Ovary (tissue), 10 donors: ENCODE measurements at places on chromosomes 13 and 19.
A peak's percentile ranks its signal among the peaks of the same experiment; 100 is the strongest.

GRCh38 chr19:40281381-40282208 lies 3.5 kb downstream of the AKT2 start:
- peaks cover 59% of the 10 kb centered on the region for H3K4me1 ChIP-seq
- no peaks in the 10 kb centered on the region for H3K27me3 ChIP-seq
- no peak overlapping the region for H3K27ac ChIP-seq
- no peak overlapping the region for H3K4me3 ChIP-seq
- no peaks in the 10 kb centered on the region for H3K36me3 ChIP-seq

GRCh38 chr13:112744168-112745021 lies 54.6 kb downstream of the ATP11A start:
- no peaks in the 10 kb centered on the region for H3K27me3 ChIP-seq
- H3K4me1 ChIP-seq: peaks cover 4% of the 10 kb centered on the region
- no peaks in the 10 kb centered on the region for H3K36me3 ChIP-seq

- H3K27me3 ChIP-seq: no peaks in the 10 kb centered on the region
- no peak for DNase-seq
- H3K4me1 ChIP-seq: no peaks in the 10 kb centered on the region
- no peak overlapping the region for H3K27ac ChIP-seq
Measured at GRCh38 chr13:24196593-24197197, 36.2 kb downstream of the SPATA13 start.

GRCh38 chr13:102212729-102213128 lies 189.1 kb downstream of the FGF14 start:
- H3K36me3 ChIP-seq: no peaks in the 10 kb centered on the region
- H3K27ac ChIP-seq: no peak overlapping the region
- no peaks in the 10 kb centered on the region for H3K27me3 ChIP-seq
- DNase-seq: no peak
- H3K4me3 ChIP-seq: no peak overlapping the region
- H3K4me1 ChIP-seq: no peaks in the 10 kb centered on the region

DNA sequence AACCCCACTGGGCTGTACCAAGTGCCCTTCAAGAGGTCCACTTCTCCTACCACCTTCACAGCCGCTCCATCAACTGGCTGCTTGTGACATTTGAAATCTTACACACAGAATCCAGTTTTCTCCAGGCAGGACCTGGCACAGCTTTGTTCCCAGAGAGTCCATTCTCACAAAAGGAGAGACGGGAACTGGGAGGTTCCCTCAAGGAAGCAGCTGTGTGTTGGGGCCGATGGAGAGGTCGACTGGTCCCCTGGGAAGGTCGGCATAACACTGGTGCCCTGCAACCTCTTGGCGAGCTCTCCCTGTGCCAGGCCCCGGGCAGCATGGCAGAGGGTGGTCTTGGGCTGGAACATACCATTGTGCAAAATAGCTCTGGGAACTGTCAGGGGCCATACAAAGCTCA lies 21.5 kb downstream of the ELL start:
- H3K36me3 ChIP-seq: no peaks in the 10 kb centered on the region
- no peak for DNase-seq
- no peaks in the 10 kb centered on the region for H3K27me3 ChIP-seq
- peaks cover 38% of the 10 kb centered on the region for H3K4me1 ChIP-seq
- peak overlapping the region; percentile 7 for H3K27ac ChIP-seq

GRCh38 chr13:77725071-77725470 lies 27.6 kb downstream of the SLAIN1 start:
- no peaks in the 10 kb centered on the region for H3K27me3 ChIP-seq
- no peak for DNase-seq
- no peak overlapping the region for H3K4me3 ChIP-seq
- H3K27ac ChIP-seq: no peak overlapping the region
- no peaks in the 10 kb centered on the region for H3K36me3 ChIP-seq

GRCh38 chr19:42301646-42302203 lies at the start of gene PRR19:
Gene PRR19 (plus strand): TSS chr19:42302132. CDS start chr19:42309585, 7,453 bp downstream.
- H3K27me3 ChIP-seq: no peaks in the 10 kb centered on the region
- no peak for DNase-seq
- H3K4me3 ChIP-seq: peak within 1 kb of the TSS; percentile 37
- peaks cover 6% of the 10 kb centered on the region for H3K4me1 ChIP-seq

DNA sequence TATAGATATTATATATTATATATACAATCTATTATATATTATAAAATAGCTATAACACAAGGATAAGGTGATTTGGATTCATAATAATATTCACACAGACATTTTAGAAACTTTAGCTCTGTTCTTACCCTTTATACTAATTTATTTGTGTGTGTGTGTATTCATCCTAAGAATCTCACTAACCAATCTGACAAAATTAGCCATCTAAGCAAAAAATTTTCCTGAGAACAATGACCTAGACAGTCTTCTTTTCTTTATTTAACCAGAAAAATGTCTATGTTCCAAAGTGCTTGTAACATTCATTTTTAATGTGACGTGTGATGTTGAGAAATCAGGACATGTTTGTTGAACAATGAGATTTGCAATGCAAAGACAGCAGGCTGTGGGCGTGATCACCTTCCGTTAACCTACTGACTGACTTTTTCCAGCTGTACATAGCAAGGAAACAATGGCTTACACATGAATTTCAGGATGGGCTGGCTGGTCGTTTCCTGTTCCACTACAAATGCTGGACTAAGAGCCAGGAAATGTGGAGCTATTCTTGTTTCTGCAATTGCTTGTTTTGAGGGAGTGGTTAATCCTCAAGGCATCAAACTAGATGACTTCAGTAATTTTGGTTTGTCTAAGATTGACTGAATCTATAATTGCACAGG lies 634.6 kb upstream of the ARGLU1 start:
- DNase-seq: peak; percentile 29
- no peaks in the 10 kb centered on the region for H3K27me3 ChIP-seq
- no peaks in the 10 kb centered on the region for H3K4me1 ChIP-seq
- no peak overlapping the region for H3K27ac ChIP-seq
- no peak overlapping the region for H3K4me3 ChIP-seq

DNA sequence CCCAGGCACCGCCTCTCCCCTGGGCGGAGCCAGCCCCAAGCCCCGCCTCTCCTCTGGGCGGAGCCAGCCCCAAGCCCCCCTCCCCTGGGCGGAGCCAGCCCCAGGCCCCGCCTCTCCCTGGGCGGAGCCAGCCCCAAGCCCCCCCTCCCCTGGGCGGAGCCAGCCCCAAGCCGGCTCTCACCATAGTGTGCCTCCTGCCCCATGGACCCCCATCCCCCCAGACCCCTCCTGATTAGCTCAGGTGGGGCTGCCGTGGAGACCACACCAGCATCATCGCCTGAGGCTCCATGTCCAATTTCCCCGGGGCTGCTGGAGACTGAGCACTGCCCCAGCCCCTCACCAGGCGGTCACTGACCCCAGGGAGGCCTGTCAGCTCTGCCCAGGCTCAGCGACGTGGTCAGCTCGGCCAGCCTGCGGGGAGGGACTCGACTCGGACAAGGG lies 4.2 kb upstream of the MADCAM1 start:
- H3K27ac ChIP-seq: no peak overlapping the region
- no peaks in the 10 kb centered on the region for H3K36me3 ChIP-seq
- no peak for DNase-seq
- no peak overlapping the region for H3K4me3 ChIP-seq

DNA sequence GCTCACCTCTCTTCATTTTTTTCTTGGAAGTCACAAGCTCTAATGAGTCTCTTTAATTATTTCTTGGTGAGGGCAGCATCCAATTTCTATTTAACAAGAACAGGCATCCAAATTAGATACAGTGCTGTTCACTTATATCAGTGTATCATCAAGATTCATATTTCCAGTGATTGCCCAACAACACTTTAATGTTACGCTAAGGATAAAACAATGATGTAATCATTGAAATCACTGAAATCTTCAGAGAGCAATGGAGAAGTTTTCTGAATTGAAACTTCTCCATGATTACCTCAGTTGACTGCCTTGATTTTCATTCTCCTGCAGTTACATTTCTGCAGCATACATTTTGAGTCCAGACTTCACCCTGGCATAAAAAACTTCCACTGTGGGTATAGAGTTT lies 17.1 kb upstream of the LRCH1 start:
- no peaks in the 10 kb centered on the region for H3K4me1 ChIP-seq
- no peaks in the 10 kb centered on the region for H3K36me3 ChIP-seq
- DNase-seq: no peak
- no peak overlapping the region for H3K4me3 ChIP-seq
- H3K27me3 ChIP-seq: no peaks in the 10 kb centered on the region

GRCh38 chr13:78587395-78587794 lies 16.0 kb downstream of the POU4F1 start:
- DNase-seq: no peak
- H3K27me3 ChIP-seq: no peaks in the 10 kb centered on the region
- no peaks in the 10 kb centered on the region for H3K36me3 ChIP-seq
- H3K4me1 ChIP-seq: no peaks in the 10 kb centered on the region

DNA sequence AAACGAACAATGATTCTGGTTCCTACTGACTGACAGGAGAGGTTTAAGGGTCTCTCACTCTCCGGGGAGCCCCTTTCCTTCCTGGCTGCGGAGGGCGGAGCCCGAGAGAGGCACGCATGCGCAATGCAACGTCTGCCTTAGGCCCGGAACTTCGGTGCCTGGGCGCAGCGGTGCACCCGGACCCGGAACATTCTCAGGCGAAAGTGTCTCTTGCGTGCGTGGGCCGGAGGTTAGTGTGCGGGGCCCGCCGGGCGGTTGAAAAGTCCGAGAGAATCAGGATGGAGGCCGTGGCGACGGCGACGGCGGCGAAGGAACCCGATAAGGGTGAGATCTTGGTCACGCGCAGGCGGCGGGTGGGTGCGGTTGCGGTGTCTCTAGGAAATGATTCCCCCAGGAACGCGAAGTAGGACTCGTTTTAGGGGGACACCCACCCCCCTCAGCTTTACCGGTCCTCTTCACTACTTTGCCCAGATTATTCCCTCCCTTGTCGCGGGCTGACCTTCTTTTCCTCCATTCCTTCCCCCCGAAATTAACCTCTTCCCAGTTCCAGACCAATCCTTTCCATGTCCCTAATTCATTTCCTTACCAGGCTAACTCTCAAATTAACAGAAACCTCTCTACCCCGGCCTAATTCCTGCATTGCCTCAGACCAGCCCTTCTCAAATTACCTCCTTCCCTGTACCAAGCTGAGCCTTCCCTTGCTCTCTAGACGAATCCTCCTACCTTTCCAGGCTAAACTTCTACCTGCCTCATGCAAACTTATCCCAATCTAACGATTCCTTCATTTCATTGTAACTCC lies at the start of gene CCDC97:
CCDC97 (plus strand) TSS at position 140 of the 799 bp plus-strand sequence; CDS start at position 279, 139 bp downstream.
- no peaks in the 10 kb centered on the region for H3K27me3 ChIP-seq
- peak within 1 kb of the TSS; percentile 83 for H3K4me3 ChIP-seq
- DNase-seq: peak; percentile 87

GRCh38 chr13:27141746-27142145 lies 29.9 kb downstream of the USP12 start:
- DNase-seq: no peak
- peaks cover 3% of the 10 kb centered on the region for H3K4me1 ChIP-seq
- no peak overlapping the region for H3K4me3 ChIP-seq
- no peaks in the 10 kb centered on the region for H3K36me3 ChIP-seq
- no peaks in the 10 kb centered on the region for H3K27me3 ChIP-seq
- no peak overlapping the region for H3K27ac ChIP-seq

GRCh38 chr19:9705836-9706235 lies 30.9 kb upstream of the ZNF562 start:
- no peaks in the 10 kb centered on the region for H3K4me1 ChIP-seq
- H3K27ac ChIP-seq: no peak overlapping the region
- DNase-seq: no peak
- no peak overlapping the region for H3K4me3 ChIP-seq
- H3K27me3 ChIP-seq: no peaks in the 10 kb centered on the region

- no peaks in the 10 kb centered on the region for H3K36me3 ChIP-seq
- no peaks in the 10 kb centered on the region for H3K27me3 ChIP-seq
Measured at GRCh38 chr19:41339936-41340335, 13.8 kb downstream of the TGFB1 start.

DNA sequence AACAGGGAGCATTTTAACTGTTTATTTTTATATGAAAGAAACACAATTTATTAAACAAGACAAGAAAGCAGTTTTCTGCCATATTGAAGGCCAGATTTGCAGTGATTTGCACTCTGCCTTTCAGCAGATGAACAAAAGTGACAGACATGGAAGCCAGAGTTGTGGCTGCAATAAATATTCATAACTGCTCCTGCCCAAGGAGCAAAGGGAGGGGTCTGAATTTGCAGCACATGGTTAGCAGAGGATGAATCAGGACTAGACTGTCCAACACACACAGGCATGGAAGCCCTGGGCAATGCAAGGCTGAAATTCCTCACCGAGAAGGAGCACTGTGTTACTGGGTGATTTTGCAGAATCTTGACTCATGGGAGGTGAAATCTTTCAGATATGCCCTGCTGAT lies 418.2 kb downstream of the DCT start:
- DNase-seq: no peak
- H3K4me1 ChIP-seq: peaks cover 7% of the 10 kb centered on the region
- H3K27ac ChIP-seq: no peak overlapping the region
- H3K36me3 ChIP-seq: no peaks in the 10 kb centered on the region
- no peaks in the 10 kb centered on the region for H3K27me3 ChIP-seq

DNA sequence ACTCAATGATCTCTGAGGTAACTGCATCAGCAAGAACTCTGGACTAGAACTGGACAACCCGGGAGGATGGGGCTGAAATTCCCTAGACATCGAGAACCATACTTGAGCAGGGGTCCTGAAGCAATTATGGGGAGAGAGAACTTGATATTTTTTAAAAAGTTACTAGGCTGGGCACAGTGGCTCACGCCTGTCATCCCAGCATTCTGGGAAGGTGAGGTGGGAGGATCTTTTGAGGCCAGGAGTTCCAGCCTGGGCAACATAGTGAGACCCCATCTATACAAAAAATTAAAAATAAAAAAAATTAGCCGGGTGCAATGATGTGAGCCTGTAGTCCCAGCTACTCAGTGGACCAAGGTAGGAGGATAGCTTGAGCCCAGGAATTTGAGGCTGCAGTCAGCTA lies 2.3 kb upstream of the DNAJB1 start:
- no peak overlapping the region for H3K4me3 ChIP-seq
- peaks cover 11% of the 10 kb centered on the region for H3K4me1 ChIP-seq
- no peaks in the 10 kb centered on the region for H3K27me3 ChIP-seq
- no peaks in the 10 kb centered on the region for H3K36me3 ChIP-seq
- no peak for DNase-seq

DNA sequence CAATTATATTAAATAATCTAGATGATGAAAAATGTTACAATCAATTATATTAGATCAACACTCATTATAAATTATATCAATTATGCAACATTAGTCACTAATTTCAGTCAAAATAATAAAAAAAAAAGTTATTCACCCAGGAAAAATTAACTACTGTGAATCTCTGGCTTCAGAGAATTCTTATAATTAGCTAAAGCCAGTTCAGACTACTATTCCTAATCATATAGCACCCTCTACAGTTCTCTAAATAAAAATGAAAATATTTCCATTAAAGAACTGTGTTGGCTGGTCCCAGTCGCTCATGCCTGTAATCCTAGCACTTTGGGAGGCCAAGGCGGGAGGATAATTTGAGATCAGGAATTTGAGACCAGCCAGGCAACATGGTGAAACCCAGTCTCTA lies 33.0 kb downstream of the XPO4 start:
- H3K27ac ChIP-seq: no peak overlapping the region
- no peak for DNase-seq
- H3K36me3 ChIP-seq: no peaks in the 10 kb centered on the region
- peaks cover 4% of the 10 kb centered on the region for H3K4me1 ChIP-seq
- H3K27me3 ChIP-seq: no peaks in the 10 kb centered on the region
- no peak overlapping the region for H3K4me3 ChIP-seq
